ENCODE measurements at places on chromosomes 4 and X. TPM values are rescaled to one million over a fixed set of nuclear protein-coding genes. Genes with fewer than 3 reads are reported as not detected.

- no peak overlapping the region for H3K27ac ChIP-seq
- DNase-seq: no peak
- no peak overlapping the region for H3K4me3 ChIP-seq
- no peaks in the 10 kb centered on the region for H3K4me1 ChIP-seq
- no peaks in the 10 kb centered on the region for H3K27me3 ChIP-seq
Measured at GRCh38 chr4:31124008-31124585, 403.9 kb downstream of the PCDH7 start.

DNA sequence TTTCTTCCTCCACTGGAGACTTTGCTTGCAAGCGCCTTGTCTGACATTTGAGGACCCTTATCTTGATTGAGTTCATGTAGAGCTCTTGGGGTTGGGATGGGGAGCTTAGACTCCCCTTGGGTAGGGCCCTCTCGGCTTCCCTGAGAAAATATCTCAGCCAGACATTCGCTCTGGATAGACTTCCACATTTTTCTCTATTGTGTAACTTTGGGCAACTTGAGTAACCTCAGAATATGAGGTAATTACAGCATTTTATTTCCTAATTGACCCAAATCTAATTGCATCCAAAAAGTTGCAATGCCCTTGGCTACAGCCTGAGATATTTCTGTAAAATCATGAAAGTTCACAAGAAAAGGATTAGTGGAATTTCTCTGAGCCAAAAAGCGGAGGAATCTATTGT, 102.8 kb upstream of the MXRA5 start:
- H3K4me3 ChIP-seq: no peak overlapping the region
- no peaks in the 10 kb centered on the region for H3K36me3 ChIP-seq
- no peak for DNase-seq
- no peaks in the 10 kb centered on the region for H3K27me3 ChIP-seq
- no peaks in the 10 kb centered on the region for H3K4me1 ChIP-seq

Gene ARMCX5
- 39.2 TPM for total RNA-seq

Gene IQCM
- total RNA-seq: not detected

GRCh38 chr4:41044165-41044564, 170.2 kb downstream of the APBB2 start:
- DNase-seq: peak; percentile 29
- H3K27ac ChIP-seq: no peak overlapping the region
- no peaks in the 10 kb centered on the region for H3K4me1 ChIP-seq
